CD8-positive, alpha-beta T cell (primary cell): ENCODE measurements at places on chromosomes 16 and 17.

GRCh38 chr17:82081546-82081945 lies 15.9 kb upstream of the DUS1L start:
- DNase-seq = no peak

- DNase-seq = no peak
Observed at GRCh38 chr16:76976101-76976500, 214.9 kb upstream of the MON1B start.

DNA sequence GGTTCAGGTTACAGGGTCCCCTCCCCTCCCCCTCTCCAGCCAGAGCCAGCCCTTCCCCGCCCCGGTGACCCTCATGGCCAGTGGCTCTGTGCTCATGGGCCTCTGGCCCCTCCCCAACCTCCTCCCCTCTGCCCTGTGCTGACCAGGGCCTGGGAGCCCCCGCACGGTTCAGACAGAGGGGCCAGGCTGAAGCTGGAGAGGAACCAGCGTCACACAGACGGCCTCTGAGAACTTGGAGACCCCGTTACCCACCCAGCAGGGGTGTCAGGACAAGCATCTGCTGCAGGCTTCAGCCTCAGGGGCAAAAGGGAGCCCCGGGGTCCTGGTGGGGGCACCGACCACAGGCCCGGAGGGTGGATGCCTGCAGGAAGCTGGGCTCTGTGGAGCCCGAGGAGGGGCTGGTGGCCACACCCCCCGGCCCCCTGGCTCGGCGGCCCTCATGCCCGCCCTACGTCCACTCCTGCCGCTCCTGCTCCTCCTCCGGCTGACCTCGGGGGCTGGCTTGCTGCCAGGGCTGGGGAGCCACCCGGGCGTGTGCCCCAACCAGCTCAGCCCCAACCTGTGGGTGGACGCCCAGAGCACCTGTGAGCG lies at the start of gene WFIKKN1:
Gene WFIKKN1 (plus strand): TSS at position 171 of the 591 bp plus-strand sequence. CDS start 269 bp downstream, at position 440.
- DNase-seq = no peak

GRCh38 chr17:39186481-39187002 lies 10.9 kb downstream of the CACNB1 start:
- DNase-seq = no peak

DNA sequence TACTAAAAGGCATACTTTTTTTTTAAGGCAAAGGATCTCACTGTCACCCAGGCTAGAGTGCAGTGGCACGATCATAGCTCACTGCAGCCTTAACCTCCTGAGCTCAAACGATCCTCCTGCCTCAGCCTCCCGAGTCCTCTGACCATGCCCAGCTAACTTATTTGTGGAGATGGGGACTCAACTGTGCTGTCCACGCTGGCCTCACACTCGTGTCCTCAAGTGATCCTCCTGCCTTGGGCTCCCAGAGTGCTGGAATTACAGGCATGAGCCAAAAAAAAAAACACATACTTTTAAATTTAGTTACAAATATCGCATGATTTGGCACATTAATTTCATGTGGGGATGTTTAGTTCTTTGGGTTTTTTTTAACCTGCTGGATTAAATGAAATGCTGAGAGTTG lies 207.7 kb upstream of the CHMP6 start:
- DNase-seq = no peak
